ENCODE measurements at places on chromosomes 3 and 15.

GRCh38 chr15:38680775-38681174 lies 116.2 kb upstream of the RASGRP1 start:
- no peak for DNase-seq

DNA sequence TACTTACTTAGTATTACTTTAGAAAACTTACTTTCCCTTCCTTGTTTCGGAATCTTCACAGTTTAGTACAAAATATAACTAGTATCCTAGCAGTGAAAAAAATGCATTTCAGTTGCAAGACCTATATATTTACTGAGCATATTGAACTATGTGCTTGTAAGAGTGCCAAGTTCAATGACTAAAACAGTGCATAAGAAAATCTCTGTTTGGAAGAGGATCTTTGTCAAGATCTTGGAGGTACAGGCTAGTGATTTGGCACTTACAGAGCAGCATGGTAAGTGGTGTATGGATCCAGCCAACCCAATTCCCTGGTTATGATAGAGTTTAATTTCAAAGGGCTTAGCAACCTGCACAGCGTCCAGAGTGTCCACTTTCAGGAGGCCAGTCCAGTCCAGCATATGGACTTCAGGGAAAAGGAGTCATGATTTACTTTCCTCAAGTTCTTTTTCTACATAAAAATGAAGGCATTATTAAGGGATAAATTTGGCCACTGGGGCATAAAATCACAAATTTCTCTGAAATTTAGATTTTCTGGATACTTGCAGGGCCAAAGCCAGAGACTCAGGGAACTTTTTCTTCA lies 625.8 kb upstream of the BCHE start:
- no peak for DNase-seq

GRCh38 chr3:151562891-151563290 lies 102.0 kb upstream of the IGSF10 start:
- no peak for DNase-seq

DNA sequence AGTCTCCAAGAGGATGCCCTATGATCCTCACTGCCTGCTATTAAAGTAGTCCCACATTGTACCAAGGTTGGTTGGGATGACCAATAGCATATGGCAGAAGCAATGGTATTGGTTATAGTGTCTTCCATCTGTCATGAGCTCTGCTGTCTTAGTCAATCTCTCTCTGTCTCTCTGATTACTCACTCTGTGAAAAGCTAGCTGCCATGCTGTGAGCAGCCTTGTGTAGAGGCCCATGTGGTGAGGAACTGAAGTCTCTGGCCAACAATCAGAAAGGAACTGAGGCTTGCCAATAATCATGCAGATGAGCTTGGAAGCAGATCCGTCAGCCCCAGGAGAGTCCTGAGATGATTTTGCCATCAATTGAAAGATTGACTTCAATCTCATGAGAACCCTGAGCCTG lies 60.3 kb upstream of the CFAP161 start:
- no peak for DNase-seq

GRCh38 chr3:126858887-126859286 lies 124.0 kb upstream of the PLXNA1 start:
- no peak for DNase-seq

GRCh38 chr15:47337106-47337505 lies 380.2 kb upstream of the SEMA6D start:
- DNase-seq, result no peak

GRCh38 chr3:85003479-85003878 lies 44.7 kb downstream of the CADM2 start:
- no peak for DNase-seq

- no peak for DNase-seq
Observed at GRCh38 chr3:172153335-172153861, 114.0 kb downstream of the FNDC3B start.

GRCh38 chr3:112381673-112382542 lies 49.0 kb downstream of the CD200 start:
- no peak for DNase-seq

DNA sequence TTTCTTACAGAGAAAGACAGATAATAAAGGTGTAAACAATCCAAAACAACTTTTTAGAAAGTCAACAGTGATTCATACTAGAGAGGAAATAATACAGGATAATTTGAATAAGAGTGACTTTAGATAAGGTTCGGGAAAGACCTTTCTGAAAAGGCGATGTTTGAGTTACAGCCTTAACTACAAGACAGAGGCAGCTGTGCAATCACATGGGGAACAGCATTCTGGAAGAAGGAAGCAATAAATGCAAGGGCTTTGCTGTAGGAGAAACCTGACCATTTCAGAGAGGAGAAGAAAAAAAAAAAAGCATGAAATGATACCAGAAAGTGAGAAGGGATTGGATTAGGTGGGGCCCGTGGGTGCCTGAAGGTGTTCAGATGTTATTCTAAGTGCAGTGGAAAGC lies 200.6 kb upstream of the ATP11B start:
- no peak for DNase-seq

DNA sequence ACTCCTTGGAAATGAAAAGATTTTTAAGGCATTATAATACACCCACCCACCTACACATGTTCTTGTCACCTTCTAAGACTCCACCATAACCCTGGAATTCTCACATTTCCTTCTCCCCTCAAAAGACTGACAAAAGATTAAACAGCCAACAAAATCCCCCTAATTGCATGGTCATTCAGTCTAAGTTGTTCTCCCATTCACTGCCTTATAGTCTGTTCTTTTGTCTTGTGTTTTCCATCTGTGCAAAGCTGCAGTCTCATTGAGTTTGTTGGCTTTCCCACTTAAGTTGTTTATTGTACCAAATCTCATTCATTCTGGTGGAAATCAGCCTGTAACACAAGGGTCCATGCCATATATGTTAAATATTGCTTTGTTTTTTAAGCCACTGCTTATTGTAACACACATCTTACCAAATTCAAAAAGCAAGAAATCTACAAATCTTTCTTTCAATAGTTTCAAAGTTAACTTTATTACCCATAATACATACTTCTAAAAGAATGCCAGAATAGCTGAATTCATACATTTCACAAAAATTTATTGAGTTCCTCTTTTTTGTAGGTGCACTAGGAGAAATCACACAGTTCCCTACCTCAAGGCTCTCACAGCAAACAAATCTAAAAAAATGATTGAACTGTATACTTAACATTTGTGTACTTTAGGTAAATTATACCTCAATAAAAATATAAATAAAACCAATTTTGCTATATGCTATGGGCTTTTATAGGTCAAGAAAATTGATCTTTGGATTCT lies 2.4 kb upstream of the RCN2 start:
- no peak for DNase-seq

- no peak for DNase-seq
Observed at GRCh38 chr3:50112462-50112861, 23.7 kb downstream of the RBM5 start.

- no peak for DNase-seq
Observed at GRCh38 chr3:172700256-172700655, 10.6 kb downstream of the NCEH1 start.

- DNase-seq, result no peak
Observed at GRCh38 chr3:86938416-86939105, 52.4 kb downstream of the VGLL3 start.

- DNase-seq, result peak; percentile 38
Observed at GRCh38 chr3:13073326-13074005, at the start of gene IQSEC1. Gene IQSEC1, minus strand, starts transcription at chr3:13073429. Its CDS starts 415 bp downstream, at chr3:13073014.

GRCh38 chr15:70246623-70247220 lies 149.0 kb upstream of the TLE3 start:
- DNase-seq, result no peak

DNA sequence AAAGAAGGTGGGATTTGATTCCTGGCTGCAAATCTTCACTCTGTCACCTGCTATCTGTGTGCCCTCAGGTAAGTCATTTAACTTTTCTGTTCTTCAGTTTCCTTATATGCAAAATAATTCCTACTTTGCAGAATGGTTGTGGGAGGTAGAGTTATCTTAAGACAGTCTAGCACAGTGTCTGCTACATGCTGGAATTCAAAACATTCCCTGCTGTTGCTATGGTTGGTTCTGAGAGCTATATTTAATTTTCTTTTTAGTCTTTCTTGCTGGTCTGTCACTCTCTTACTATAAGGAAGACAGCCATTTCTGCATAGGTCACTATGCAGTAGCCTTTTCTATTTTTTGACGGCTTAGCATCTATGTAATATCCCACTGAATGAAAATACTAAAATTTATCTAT lies 4.0 kb upstream of the ADPGK start:
- no peak for DNase-seq

DNA sequence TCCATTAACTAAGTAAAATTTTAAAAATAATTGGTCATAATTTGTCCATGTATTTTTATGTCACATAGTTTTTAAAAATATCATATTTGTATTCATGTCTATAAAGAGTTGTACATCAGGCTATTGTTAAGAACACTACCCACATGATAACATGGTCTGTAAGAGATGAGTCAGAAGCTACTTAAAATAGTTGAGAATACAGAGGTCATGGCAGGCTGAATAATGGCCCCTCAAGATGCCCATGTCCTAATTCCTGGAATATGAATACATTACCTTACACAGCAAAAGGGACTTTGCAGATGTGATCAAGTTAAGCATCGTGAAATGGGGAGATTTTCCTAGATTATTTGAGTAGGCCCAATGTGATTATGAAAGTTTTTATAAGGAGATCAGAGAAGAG lies 782.9 kb upstream of the GOLIM4 start:
- no peak for DNase-seq

Measured in thymus (tissue), 14 donors.